Caco-2 (cell line): ENCODE measurements at places on chromosomes 4 and X. TPM values are rescaled to one million over a fixed set of nuclear protein-coding genes. Genes with fewer than 3 reads are reported as not detected.
A peak's percentile ranks its signal among the peaks of the same experiment; 100 is the strongest.

The CSTF2 gene
- total RNA-seq: 41.5 and 44.9 TPM in 2 replicates

- H3K4me3 ChIP-seq: no peak overlapping the region
- no peaks in the 10 kb centered on the region for H3K36me3 ChIP-seq
- no peaks in the 10 kb centered on the region for H3K4me1 ChIP-seq
- no peak for DNase-seq
- no peak overlapping the region for H3K27ac ChIP-seq
These were observed 983.7 kb upstream of the PABPC4L start for GRCh38 chr4:135185256-135185655.

GRCh38 chrX:42459735-42460134 is 318.2 kb downstream of the PPP1R2C start:
- no peaks in the 10 kb centered on the region for H3K36me3 ChIP-seq
- DNase-seq: peak; percentile 28
- H3K4me3 ChIP-seq: no peak overlapping the region
- no peak overlapping the region for H3K27ac ChIP-seq
- no peaks in the 10 kb centered on the region for H3K27me3 ChIP-seq
- H3K4me1 ChIP-seq: no peaks in the 10 kb centered on the region; the same call in 1 of the 2 replicates

GRCh38 chr4:15405018-15405417 is 22.8 kb upstream of the C1QTNF7 start:
- no peak for DNase-seq
- no peaks in the 10 kb centered on the region for H3K36me3 ChIP-seq
- H3K27me3 ChIP-seq: no peaks in the 10 kb centered on the region
- no peaks in the 10 kb centered on the region for H3K4me1 ChIP-seq
- H3K27ac ChIP-seq: no peak overlapping the region
